ENCODE measurements at places on chromosomes 11 and 22.

DNA sequence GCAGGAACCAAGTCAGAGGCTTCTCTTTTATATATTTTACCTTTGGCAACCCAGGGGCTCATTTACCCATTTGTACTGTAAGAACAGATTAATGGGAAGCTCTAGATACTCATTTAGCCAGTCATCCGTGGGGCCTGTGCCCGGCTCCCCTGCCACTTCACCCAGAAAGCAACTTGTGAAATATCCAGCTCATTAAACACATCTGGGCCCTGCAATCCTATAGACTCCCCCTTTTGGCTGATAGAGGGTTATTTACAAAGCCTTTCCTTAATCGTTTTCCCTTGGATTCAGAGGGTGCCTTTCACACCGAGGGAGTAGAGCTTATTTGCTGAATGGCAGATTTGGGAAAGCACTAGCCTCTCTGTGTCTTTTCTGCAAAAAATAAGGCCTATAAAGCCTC is 118.7 kb upstream of the SORL1-AS1 start:
- no peak for DNase-seq

- DNase-seq, result no peak
Observed at GRCh38 chr11:2670541-2671100, 29.2 kb downstream of the KCNQ1OT1 start.

DNA sequence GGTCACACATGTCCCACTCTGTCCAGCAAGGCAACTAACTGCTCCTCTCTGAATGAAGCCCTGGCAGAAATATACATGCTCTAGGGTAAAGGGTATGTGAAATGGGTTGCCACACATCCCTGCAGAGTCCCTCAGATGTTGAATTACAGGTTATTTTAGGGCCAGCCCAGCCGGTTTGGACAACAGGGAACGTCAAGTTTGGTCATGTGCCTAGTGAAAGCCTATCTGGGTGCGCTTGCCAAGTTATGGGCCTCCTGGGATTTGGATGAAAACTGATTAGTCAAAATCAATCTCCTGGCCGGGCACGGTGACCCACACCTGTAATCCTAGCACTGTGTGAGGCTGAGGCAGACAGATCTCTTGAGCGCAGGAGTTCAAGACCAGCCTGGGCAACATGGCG is 10.4 kb downstream of the AP1B1 start:
- no peak for DNase-seq

DNA sequence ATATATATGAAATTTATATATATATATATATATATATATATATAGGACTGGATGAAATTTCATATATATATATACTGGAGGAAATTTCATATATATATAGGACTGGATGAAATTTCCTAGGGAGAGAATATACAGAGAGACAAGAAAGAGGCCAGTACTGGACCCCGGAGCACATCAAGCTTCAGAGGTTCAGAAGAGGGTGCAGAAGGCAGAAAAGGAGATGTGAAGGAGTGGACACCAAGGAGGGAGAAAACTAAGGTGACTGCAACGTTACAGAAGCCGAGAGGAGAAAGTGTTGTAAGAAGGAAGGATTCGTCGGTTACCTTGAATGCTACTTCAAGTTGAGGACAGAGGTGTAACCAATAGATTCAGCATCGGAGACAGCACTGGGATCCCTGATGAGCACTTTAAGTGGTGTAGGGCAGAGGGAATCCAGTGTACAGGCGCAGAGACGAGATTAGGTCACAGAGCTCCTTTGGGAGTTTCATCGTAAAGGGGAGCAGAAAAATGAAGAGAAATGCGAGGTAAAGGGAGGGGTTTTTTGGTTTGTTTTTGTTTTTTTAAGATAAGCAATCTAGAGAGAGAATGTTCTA is 8.5 kb upstream of the TPH1 start:
- DNase-seq, result no peak

DNA sequence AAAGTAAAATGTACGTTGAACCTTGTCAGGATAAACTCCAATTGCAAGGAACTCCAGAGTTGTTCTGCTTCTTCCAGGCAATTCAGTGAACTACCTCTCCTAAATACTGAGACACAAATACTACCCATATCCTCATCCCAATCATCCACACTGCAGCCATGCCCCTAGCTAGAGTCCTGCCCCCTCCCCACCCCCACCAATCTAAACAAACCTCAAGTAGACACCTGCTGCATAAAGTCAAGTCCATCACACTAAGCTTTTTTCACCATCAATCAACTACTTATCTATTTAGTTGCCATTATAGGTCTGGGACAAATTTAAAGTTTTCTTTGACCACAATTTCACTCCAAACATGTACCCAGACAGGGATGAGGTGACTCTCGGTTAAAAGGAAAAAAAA is 93.2 kb upstream of the APOA1 start:
- DNase-seq, result no peak

DNA sequence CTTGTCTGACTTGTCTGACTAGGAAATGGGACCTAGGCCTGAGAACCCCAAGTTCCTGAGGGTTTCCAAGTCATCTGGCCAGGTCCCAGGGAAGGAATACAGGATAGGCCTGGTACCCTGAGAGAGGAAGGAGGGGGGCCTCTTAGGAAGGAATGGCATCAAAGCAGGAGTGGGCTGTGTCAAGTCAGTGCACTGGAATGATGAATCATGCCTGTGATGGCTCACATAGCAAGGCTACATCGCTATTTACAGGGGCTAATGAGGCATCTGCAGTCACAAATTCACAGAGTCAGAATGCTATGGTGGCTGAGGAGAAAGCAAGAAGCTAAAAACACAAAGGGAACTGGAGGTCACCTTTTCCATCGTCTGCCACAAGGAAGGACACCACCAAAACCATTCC is 247.3 kb downstream of the NXPE2 start:
- DNase-seq, result no peak

GRCh38 chr11:79466411-79466810 is 25.6 kb upstream of the TENM4 start:
- DNase-seq, result no peak

- DNase-seq, result no peak
Observed at GRCh38 chr11:9953994-9954626, 290.2 kb downstream of the SWAP70 start.

- DNase-seq, result no peak
Observed at GRCh38 chr11:21892736-21893564, 299.9 kb upstream of the ANO5 start.

DNA sequence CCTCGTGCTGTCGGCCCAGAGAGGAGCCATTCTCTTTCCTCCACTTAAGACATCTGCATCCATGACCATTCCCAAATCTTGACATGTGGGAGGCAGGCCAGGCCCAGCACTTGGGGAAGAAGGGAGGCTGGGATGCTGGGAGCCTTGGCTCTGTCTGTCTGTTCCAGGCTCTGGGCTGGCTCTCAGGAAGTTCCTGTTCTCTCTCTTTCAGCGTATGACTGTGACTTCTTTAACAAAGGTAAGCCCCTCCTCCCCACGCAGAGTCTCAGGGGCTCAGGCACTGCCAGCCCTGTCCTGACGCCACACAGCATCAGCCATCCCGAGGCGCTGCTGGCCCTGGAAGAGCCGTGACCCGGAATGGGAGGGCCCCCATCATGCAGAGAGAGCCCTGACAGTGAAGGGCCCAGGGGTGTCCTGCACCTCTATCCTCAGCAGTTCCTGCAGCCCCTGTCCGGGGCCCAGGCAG is 52.4 kb downstream of the OTOG start:
- no peak for DNase-seq

DNA sequence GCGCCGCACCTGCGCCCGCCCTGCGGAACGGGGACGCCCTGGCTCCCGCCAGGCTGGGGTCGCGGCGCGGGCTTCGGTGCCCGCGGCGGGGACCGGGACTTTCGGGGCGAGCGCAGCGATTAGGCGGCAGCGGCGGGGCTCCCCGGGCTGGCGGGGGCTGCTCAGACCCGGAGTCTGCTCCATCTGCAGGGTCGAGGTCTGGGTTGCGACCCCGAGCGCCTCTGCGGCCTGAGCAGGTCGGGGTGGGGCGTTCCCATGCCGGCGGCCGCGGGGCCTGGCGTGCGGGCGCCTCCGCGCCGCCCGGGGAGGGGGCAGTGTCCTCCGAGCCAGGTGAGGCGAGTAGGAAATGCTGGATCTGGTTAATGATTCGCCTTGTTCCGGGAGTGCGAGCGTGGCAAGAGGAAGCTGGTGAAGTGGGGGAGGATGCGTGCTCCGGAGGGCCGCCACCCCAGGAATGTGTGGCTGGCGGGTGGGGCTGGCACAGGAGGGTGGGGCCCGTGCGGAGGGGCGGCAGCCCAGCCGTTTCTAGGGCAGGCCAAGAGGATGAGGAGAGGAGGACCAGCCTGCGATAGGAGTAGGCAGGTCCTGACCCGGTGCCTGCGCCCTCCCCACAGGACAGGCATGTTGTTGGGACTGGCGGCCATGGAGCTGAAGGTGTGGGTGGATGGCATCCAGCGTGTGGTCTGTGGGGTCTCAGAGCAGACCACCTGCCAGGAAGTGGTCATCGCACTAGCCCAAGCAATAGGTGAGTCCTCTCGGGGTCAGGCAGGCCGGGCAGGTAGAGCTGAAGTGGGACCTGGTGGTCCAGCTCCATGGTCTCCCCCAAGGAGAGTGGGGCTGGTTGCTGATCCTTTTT is 606 bp downstream of the RASSF7 start:
- no peak for DNase-seq

DNA sequence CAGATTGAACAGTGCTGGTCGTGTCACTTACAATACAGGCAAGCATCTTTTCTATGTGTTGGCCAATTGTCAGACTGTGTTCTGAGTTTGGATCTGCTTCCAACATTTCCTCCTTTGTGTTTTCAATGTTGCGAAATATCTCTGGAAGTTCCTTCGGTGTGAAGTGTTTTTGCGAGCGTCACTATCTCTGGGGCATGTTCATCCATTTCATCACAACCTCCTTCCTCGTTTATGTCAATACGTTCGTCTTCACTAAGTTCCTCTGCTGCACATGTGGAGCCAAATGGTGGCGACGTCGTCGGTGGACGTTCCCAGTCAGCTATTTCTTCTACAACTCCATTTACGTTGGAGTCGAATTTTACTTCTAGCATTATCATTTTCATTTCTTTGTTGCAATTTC is 100.2 kb upstream of the LMO1 start:
- no peak for DNase-seq

DNA sequence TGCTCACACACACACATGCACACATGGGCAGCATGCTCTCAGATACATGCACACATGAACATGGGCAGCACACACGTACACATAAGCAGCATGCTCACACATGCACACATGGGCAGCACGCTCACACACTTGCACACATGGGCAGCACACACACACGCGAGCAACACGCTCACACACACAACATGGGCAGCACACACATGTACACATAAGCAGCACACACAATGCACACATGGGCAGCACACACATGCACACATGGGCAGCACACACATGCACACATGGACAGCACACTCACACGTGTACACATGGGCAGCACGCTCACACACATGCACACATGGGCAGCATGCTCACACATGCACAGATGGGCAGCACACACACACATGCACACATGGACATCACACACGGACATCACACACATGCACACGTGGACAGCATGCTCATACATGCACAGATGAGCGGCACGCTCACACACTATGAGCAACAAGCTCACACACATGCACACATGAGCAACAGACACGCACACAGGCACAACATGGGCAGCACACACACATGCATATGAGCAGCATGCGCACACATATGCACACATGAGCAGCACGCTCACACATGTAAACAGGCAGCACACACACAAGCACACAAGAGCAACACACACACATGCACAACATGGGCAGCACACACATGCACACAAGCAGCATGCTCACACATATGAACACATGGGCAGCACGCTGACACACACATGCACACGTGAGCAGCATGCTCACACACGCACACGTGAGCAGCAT is 43.0 kb downstream of the RTN4R start:
- no peak for DNase-seq

- DNase-seq, result no peak
Observed at GRCh38 chr11:78076733-78077403, 2.8 kb downstream of the NDUFC2 start.

DNA sequence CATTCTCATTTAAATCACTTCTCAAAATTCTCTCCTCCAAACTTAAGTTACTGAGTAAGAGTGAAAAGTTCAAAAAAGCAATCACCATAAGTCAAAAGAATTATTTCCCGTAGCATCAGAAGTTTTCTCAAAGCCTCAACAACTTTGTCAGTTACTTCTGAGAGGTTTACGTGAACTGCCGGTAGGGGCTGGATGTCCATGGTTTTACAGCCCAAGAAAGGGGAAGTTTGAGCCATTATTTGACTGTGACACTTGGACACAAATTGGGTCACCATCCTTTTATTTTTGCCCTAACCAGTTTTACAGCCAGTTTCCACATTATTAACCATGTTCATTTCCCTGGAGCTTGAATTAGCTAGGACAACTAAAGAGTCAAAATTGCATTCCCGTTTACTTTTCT is 7.5 kb downstream of the POU2AF3 start:
- no peak for DNase-seq

- DNase-seq, result no peak
Observed at GRCh38 chr11:104078245-104078644, 41.8 kb downstream of the DDI1 start.

GRCh38 chr11:1854132-1854948 is 1.5 kb downstream of the LSP1 start:
- no peak for DNase-seq

- no peak for DNase-seq
Observed at GRCh38 chr22:45888221-45889092, 88.5 kb downstream of the WNT7B start.

DNA sequence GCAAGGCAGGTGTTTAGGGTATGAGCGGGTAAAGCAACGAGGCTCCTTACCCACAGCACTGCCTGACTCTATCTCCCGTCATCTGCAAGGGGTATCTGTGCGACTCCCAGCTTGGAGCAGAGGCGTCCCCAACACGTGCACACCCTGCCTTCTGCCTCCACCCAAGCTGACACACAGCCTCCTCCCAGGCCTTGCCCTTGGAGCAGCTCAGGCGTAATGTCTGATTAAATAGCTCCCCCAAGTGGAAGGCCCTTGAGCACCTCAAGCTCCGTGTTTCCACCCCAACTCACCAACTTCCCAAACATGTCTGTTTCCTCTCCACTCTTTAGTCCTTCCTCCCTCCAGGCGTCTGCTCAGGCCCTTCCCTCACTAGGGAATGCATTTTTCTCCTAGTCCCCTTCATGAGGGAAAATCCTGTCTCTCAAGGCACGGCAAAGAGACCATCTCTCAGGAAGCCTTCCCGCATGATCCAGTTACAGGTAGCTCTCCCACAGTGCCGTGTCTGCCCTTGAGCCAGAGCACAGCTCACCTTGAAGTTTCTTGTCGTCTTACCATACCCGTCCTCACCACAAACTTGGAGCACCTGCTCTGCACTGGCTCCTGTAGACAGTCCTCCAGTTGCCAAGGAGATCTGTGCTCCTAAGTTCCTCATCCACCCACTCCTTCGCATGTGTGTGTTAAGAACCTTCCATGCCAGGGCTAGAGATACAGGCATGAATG is 15.8 kb downstream of the CYB5R2 start:
- DNase-seq, result no peak

Measured in stimulated activated CD4-positive, alpha-beta T cell treated with anti-CD3 and anti-CD28 coated beads, Interleukin-1b, Interleukin-23, amount 100 ng/mL, for 24 hours (primary cell).